Stimulated activated CD4-positive, alpha-beta T cell treated with anti-CD3 and anti-CD28 coated beads, TNF-alpha, amount 100 ng/mL, for 4 hours (primary cell): ENCODE measurements at places on chromosomes 16 and 17.
A peak's percentile ranks its signal among the peaks of the same experiment; 100 is the strongest.

GRCh38 chr16:3388325-3388724 is 12.5 kb downstream of the ZSCAN32 start:
- no peak for DNase-seq

DNA sequence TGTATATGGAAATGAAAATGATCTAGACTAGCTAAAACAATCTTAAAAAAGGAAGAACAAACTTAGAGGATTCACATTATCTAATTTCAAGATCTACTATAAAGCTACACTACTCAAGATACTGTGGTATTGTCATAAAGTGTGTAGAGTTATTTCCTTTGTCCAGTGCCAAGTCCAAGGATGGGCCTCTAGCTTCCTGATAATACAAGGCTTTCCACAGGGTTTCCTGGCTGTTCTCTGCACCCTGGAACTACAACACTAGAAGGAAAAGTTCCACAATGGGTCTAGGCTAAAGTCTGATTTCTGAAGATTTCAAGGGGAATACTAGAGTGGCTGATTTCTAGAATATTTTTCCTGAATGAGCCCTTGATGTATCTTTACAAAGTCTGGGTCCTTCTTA is 34.2 kb downstream of the TBC1D3B start:
- DNase-seq: no peak

GRCh38 chr16:22123146-22123545 is 30.8 kb downstream of the VWA3A start:
- DNase-seq: no peak

GRCh38 chr17:17239832-17240231 is 2.9 kb upstream of the FLCN start:
- DNase-seq: no peak

GRCh38 chr17:16215002-16215272 is 397 bp downstream of the NCOR1 start:
- DNase-seq: peak; percentile 6

- DNase-seq: no peak
Measured at GRCh38 chr16:35525979-35526590, 2066.7 kb downstream of the TP53TG3F start.

- DNase-seq: no peak
Measured at GRCh38 chr17:65305116-65305515, 167.9 kb downstream of the RGS9 start.

DNA sequence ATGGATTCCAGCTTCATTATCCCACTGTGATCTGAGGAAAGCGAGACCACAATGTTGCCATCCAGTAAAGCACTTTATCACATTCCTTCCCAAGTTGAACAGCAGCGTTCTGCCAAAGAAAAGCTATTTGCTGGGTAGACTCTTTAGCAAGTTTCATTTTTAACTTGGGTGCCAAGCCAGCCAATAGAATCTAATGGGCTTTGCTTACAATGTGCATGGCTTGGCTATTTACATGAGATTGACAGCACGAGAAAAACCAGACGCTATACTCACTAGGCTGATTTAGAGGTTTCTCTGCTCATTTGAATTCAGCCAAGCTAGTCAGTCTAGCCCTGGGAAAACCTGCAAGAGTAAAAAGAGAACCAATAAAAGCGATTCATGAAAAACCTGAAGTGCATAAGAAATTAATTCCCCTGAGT is 108.9 kb downstream of the CDH13 start:
- DNase-seq: no peak

GRCh38 chr17:17181666-17182597 is 24.2 kb downstream of the PLD6 start:
- peak; percentile 27 for DNase-seq

- DNase-seq: no peak
Measured at GRCh38 chr16:11066261-11066870, 122.0 kb downstream of the CLEC16A start.

DNA sequence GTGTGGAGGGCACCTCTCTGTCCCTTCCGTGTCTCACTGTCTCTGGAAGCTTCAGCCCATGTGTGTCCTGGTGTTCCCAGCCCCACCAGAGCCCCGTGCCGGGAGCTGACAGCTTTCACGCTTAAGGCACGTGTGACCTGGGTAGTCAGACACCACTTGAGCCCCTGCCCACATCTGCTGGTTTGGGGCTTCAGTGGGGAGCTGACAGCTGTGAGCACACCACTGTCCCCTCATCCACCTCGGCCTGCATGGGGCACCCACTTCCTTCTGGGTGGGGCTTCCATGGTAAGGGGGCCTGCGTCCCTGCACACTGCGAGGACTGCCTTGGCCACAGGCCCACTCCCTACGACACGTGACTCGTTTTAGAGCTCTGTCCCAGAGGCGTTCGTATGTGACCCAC is 2.6 kb upstream of the TEDC2 start:
- DNase-seq: no peak

- DNase-seq: no peak
Measured at GRCh38 chr16:64206862-64207261, 915.0 kb downstream of the CDH11 start.

DNA sequence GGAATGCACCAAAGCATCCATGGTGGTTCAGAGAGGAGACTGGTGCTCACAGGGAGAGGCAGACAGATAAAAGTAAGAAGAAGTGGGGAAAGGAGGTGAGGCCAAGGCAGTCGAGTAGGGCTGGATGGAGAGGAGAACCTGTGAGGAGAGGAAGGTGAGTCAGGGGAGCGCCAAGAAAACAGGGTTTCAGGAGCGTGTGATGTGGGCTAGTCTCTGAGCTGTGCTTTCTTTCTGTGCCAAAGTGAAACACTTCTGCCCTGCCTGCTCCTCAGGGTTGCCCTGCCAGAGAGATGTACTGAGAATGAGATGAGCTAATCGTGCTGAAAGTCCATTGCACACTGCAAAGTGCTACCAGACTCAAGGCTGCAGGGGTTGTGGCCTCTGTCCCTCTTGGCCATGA is 310.7 kb upstream of the CCL2 start:
- DNase-seq: no peak

- DNase-seq: no peak
Measured at GRCh38 chr17:59110973-59111372, 4.3 kb upstream of the TRIM37 start.

GRCh38 chr17:61402073-61402541 is 2.5 kb downstream of the TBX2 start:
- DNase-seq: no peak

DNA sequence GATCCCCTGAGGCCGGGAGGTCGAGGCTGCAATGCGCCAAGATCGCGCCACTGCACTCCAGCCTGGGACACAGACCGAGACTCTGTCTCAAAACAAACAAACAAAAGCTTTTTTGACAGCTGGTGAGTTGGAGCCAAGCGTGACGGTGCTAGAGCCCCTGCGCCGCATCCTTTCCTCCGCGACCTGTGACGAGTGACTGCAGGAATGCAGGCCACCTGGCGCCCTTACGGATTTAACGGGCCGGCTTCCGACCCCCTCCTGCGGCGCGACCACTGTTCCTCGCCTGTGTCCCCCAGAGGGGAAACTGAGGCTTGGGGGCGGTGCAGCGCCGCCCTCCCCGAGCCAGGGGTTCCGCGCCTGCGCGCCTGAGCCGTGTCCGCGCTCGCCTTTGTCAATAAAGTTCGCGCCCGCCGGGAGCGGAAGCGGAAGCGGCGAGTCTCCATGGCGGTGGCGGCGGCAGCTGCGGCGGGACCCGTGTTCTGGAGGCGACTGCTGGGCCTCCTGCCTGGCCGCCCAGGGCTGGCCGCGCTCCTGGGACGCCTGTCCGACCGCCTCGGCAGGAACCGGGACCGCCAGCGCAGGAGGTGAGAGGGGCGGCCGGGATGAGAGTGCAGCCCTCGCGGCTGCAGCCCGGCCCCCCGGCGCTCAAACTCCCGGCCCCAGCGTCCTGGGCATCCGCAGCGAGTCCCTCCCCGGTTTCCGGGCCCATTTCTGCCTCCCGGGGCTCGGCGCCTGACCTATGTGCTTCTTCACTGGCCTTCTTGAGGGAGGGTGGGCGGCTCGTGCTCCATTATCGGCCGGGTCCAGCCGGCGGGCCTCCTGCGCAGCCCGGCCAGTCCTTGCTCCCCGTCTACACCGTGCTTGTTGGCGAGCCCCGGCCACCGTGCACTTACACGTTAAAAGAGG is at the start of gene PGS1:
TSS of gene PGS1 (plus strand) at position 425 of the 906 bp plus-strand sequence. CDS start at position 442, 17 bp downstream.
- DNase-seq: peak; percentile 70

DNA sequence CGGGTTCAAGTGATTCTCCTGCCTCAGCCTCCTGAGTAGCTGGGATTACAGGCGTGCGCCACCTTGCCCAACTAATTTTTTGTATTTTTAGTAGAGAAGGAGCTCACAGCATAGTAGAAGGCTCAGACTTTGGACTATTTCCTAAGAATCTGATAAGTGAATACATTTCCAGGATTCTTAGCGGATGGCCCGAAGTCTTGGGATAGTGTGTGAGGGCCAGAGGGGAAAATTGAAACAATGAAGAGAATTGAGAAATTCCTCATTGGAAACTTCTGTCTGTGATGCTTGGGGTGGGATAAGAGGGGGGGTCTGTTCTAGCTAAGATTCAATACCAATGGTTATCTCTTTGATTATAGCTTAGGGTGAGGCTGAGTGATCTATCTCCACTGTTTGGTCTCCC is 183.3 kb downstream of the MSI2 start:
- DNase-seq: no peak

DNA sequence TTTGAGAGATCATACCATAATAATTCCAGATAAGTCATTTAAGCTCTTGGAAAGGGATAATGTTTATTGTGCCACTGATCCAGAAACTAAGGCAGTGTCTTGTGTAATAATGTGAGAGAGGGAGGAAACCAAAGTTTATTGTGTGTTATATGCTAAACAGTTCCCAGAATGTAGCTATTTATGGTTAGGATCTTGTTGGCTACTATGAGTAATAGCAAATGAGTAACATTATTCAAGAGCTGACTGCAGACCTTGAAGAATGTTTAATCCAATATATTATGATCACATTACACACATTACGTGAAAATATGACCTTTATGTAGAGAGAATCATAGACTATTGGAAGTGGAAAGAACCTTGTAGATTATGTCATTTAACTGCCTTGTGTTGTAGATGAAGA is 139.5 kb downstream of the BCAS3 start:
- DNase-seq: no peak

DNA sequence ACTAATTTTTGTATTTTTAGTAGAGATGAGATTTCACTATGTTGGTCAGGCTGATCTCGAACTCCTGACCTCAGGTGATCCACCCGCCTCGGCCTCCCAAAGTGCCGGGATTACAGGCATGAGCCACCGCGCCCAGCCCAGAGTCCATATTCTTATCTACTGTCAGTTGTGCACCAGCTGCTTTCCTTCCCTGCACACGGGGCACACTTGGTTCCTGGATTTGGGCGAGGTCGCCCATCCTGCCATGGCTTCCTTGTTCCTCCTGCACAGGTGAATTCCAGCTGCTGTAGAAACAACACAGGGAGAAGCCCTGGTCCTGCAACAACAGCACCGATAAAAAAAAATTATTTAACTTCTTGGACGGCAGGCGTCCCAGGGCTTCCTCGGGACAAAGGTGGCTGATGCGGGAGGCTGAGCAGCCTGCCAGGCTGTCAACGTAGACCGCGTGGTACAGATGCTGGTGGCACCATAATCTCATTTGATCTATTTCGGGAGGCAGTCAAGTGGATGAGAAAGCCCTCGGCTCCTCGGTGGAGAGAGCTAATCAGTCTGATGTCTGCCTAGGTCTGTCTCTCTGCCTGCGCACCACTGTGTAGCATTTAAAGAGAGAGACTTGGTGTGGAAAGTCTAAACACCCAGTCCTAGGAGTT is 19.1 kb downstream of the RGS9 start:
- DNase-seq: no peak

GRCh38 chr16:88341551-88342290 is 41.0 kb upstream of the ZNF469 start:
- DNase-seq: no peak

DNA sequence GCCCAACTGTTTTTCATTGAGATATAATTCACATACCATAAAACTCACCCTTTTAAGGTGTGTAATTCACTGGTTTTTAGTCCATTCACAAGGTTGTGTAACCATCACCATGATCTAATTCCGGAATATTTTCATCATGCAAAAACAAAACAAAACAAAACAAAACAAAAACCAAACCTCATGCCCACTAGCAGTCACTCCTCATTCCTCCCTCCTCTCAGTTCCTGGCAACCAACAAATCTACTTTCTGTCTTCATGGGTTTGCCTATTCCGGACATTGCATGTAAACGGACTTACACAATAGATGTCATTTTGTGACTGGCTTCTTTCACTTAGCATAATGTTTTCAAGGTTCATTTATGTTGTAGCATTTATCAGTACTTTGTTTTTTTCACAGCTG is 4.5 kb upstream of the NOD2 start:
- no peak for DNase-seq

DNA sequence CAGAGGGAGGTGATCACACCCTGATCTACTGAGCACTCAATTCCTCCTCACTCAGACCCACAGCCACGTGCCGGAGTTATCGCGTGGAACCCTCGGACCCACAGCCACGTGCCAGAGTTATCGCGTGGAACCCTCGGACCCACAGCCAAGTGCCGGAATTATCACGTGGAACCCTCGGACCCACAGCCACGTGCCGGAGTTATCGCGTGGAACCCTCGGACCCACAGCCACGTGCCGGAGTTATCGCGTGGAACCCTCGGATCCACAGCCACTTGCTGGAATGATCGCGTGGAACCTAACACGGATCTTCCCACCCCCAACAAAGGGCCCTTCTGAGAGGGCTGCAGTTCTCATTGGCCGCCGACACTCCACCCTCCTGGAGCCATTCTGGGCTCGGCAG is 97.7 kb downstream of the PGS1 start:
- DNase-seq: no peak

DNA sequence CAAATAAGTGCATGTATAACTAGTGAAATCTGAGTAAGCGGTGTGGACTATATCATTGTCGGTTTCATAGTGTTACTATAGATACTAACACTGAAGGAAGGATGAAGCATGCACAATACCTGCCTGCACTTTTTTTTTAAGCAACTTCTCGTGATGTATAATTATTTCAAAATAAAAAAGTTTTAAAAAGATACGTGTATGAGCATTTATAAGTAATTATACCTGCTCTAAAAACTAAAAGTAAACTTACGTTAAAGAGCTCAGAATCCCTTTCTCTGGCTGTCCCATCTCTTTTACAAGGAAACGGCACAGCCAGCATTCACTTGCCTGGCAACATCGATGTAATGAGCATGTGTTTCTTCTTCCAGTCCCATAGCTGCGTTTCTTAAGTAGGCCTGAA is 31.3 kb upstream of the ARL6IP1 start:
- DNase-seq: no peak

- no peak for DNase-seq
Measured at GRCh38 chr16:28537964-28538732, 626 bp downstream of the NUPR1 start.

- no peak for DNase-seq
Measured at GRCh38 chr17:72624652-72625051, 467.8 kb downstream of the SLC39A11 start.

- DNase-seq: no peak
Measured at GRCh38 chr17:42135664-42136653, 13.4 kb downstream of the HSPB9 start.

DNA sequence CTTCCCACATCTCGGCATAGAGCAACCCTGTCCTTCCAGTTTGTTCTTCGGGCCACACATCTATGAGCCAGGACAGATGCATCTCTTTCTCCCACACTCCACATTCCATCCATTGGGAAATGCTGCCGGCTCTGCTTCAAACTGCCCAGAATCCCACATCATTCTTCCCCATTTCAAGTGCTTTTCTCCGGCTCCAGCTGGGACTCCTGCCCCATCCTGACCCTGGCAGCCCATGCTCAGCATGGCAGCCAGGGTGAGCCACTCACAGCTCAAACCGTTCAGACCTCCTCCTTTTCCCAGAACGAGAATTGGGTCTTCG is 132.8 kb upstream of the SDK2 start:
- DNase-seq: no peak

GRCh38 chr16:30358990-30359870 is 4.1 kb upstream of the CD2BP2 start:
- DNase-seq: no peak
